ENCODE measurements at places on chromosomes 12 and 14.

GRCh38 chr12:179131-179884 lies 34.6 kb downstream of the SLC6A12 start:
- no peak for DNase-seq

GRCh38 chr12:54053751-54054741 lies at the start of gene HOXC4:
HOXC4 (plus strand) TSS chr12:54053835; CDS start chr12:54053923, 88 bp downstream.
- DNase-seq, result no peak

DNA sequence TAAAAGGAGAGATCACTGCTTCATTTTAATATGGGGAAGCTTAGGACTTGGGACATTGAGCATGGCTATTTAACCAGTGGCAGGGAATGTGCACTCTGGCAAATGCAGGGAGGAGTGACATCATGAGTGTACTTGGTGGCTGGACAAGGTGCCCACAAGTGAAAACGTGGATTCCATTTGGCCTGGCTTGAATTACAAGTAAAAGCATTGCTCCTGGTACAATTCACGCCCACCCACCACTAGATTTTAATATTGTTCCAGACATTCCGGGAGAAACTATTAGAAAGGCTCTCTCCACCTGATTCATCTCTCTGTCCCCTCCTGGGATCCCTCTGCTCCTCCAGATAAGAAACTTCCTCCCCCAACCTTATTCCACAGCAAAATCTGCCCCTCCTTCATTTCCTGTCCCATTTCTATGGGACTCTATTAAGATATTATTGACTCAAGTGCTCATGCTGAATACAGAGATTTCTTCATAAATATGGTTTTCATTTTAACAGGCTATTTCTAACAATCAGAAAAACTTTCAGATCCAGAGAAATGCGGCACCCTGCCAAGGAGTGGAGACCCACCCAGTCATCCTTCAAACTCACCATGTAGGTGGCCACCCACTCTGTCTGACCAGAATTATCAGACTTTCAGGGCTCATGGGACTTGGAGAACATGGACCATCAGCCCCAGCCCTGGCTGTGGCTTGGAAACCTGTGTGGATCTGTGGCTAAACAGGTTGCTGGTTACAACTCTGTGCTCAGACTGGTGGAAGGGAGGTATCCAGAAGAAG lies 43.2 kb downstream of the SSPN start:
- DNase-seq, result no peak

- DNase-seq, result no peak
These were observed 53.4 kb downstream of the PLBD1 start for GRCh38 chr12:14514154-14514842.

DNA sequence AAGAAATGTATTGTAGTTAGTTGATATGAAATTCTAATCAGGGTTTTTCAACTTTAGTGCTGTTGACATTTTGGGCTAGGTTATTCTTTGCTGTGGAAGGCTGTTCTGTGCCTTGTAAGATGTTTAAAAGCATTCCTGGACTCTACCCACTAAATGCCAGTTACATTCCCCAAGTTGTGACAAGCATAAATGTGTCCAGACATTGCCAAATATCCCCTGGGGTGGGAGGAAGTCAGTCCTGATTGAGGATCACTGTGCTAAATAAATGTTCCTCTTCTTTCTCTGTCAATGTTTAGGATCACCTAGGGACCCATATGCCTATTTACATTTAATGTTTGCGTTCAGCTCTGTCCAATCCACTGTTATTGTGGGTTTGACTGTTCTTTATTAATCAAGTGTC lies 268.3 kb downstream of the TMTC2 start:
- no peak for DNase-seq

DNA sequence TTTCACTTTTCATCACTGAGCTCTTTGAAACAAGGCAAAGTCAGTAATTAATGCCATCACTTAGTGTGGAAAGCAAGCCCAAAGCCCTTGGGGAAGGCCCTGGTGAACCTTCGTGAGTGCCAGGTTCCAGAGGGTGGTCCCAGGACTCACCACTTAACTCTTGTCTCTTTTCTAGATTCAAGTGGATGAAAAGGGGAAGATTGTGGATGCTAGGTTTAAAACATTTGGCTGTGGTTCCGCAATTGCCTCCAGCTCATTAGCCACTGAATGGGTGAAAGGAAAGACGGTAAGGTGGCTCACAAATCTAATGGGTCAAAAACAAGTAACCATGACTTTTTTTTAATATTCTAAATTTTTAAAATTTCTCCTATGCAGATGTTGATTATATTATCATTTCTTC lies 2.8 kb downstream of the ISCU start:
- no peak for DNase-seq
